ENCODE measurements at places on chromosomes 11 and 22.
A peak's percentile ranks its signal among the peaks of the same experiment; 100 is the strongest.

DNA sequence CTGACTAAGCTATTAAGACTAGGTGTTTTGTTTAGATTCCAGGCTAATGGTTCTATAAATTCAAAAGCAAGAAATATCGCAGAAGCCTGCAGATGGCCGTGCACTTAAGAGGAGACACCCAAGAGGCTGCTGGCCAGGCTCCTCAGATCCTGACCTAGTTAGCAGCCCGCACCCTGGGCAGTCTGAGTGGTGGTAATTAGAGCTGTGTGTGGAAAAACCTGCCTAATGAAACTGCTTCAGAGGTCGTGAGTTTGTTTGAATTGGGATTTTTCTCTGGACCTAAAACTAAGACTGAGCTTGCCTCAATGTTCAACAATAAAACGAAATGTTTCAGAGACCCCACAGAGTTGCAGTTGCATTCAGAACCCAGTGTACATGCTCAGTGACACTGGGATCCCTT is 627.7 kb downstream of the OPCML start:
- DNase-seq = no peak

- DNase-seq = no peak
These were observed 369.5 kb downstream of the AASDHPPT start for GRCh38 chr11:106446955-106447354.

- DNase-seq = no peak
These were observed 43.3 kb downstream of the PDGFD start for GRCh38 chr11:104120493-104121137.

GRCh38 chr11:69437001-69437875 is 44.2 kb upstream of the LINC01488 start:
- no peak for DNase-seq

- no peak for DNase-seq
These were observed 18.1 kb downstream of the SSH3 start for GRCh38 chr11:67321313-67321871.

GRCh38 chr11:110287537-110287936 is 8.9 kb downstream of the RDX start:
- DNase-seq = no peak

GRCh38 chr22:39306456-39307361 is 12.7 kb downstream of the RPL3 start:
- peak; percentile 30 for DNase-seq

DNA sequence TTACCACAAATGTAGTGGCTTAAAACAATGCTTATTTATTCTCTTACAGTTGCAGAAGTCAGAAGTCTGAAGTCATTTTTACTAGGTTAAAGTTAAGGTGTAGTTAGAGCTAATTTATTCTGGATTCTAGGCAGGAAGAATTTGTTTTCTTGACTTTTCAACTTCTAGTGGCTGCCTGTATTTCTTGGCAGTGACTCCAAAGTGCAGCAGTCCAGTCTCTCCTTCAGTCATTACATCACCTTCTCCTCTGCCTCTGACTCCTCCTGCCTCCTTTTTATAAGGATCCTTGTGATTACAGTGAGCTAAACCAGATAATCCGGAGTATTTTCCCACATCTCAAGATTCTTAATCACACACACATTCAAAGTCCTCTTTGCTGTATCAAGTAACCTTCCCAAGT is 581.4 kb downstream of the KCNA4 start:
- DNase-seq = no peak

DNA sequence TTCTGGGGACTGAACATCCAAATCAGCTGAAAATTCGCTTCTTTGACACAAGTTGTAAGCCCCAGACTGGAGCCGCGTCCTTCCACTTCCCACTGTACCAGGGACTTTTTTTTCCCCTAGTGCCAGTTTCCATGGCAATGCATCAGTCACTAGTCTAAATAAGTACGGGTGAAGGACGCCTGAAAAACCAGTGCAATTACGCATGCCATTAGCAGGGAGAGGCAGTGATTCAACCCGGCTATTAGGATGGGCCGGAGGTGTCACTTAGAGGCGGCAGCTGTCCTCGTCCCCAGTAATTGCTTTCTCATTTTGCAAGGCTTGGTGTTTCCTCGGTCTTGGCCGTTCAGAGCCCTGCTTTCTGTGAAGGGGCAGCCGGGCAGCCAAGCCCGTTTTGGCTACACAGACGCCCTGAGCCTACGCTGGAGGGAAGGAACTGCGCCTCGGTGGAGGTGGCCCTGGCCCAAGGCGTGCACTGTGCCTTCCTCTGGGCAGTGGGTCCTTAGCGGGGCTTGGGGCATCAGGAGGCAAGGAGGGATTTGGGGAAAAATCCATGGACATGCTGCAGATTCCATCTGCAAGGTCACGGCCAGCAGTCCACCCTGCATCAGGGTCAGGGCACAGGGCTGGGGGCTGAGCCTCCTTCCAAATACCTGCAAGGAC is 319.7 kb downstream of the CTTN start:
- DNase-seq = no peak

- DNase-seq = no peak
These were observed 66.5 kb upstream of the ALX4 start for GRCh38 chr11:44376423-44376822.

- peak; percentile 14 for DNase-seq
These were observed 8.8 kb upstream of the PDGFB start for GRCh38 chr22:39253435-39254070.

DNA sequence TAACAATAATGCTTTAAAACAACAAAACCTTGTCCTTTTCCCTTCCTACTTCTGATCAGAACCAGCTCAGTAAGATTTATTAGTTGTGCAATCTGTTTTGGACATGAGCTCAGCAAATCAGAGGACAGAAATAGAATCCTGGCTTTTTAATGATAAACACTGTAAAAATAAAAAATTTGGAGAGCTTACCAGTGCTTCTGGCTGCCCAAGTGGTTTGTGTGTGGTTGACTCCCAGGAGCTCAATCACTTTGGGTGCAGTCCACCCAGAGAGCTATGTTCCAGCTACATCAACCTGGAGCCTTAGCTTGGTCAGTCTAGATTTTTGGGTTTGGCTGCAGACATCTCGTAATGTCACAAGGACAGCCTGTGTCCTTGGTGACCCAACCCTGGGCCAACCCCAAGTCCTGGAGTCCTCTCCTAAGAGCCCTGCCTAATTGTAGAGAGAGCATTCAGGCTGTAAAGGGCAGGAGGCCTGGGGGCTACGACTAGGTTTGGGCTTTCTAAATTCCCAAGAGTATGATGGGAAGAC is 28.5 kb downstream of the CD44 start:
- no peak for DNase-seq

DNA sequence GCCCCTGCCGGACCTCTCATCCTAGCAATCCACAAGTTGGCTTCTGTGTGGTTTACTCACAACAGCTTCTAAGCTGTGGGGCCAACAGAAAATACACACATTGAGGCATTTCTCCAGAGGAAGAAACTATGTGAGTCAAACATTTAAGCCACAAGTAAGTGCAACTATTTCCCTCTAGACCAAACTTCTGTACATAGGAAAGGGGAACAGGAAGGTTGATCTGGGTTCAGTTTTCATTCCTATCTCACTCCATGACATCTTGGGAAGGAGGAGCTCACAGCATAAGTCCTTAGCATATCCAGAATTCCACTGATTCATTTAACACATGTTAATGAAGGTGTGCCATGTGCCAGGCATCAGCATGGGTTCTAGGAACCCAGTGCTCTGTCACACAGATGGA is 72.8 kb upstream of the PICALM start:
- DNase-seq = no peak

DNA sequence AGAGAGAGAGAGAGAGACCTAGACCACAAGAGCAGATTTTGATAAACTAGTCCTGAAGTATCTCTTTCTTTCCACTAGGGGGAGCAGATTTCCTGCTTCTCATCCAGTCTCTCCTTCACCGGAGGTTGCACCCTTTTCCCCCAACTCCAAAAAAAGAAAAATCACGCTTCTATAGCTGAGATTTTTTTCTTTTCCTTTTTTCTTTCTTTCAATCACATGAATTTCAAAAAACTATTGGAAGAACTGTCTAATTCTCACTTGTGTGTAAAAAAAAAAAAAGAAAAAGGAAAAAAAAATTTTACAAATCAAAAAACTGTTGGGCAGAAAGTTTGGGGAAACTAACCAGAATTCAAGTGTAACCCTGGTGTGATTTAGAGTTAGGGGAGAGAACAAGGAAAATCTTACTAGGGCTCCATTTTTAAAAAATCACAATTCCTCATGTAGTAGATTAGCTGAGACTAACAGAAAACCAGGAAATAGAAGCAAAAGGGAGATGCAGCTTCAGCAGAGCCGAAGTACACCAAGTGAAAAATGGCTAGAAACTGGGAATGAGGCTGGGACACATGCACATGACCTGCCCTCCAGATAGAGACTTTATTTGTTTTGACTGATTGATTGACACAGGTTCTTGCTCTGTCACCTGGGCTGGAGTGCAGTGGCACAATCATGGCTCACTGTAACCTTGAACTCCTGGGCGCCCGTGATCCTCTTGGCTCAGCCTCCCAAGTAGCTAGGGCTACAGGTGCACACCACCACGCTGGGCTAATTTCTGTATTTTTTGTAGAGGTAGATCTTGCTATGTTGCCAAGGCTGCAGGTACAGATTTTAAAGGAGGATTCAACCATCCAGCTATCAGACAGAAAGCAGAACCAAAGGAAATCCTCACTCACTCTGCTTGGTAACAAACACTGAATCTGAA is 27.1 kb downstream of the SDHD start:
- DNase-seq = peak; percentile 33

GRCh38 chr11:77557553-77557952 is 32.2 kb upstream of the AQP11 start:
- DNase-seq = peak; percentile 18

GRCh38 chr22:35311551-35311999 is 11.9 kb downstream of the TOM1 start:
- no peak for DNase-seq

- DNase-seq = no peak
These were observed 54.0 kb upstream of the SEZ6L start for GRCh38 chr22:26115266-26115665.

DNA sequence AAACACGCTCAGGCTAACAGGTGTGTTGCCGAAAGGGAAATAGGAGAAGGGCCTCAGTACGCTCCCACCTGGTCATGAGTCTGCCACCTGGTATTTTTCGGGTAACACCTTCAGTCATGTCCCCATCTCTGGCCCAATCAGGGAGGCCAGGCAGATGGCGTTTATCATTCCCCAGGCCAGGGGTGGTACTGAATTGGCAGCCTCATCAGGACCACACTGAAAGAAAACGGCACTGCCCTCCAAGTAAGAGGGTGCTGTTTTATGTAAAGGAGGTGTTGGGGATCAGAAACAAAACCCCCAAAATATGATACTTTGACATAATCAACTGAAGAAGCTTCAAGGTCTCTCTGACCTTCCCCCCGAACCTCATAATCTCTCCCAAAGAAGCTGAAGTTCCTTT is 58.9 kb downstream of the RCN1 start:
- no peak for DNase-seq

DNA sequence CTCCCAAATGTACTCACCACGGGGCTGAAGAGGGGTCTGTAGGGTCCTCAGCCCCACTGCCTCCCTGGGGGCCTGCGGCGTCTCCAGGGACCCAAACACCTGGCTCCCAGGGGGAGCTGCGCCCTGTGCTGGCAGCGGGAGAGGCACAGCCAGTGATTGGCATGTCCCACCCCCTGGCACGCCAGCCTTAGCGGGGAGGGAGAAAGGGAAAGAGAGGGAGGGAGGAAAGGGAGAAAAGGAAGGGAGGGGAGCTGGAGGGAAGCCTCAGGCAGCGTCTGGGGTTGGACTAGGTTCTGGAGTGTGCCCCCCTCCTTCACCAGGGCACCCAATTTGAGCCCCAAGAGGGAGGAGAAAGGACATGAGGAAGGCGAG is at the start of gene CHRM1:
Gene CHRM1 (minus strand): TSS at position 163 of the 372 bp plus-strand sequence. CDS start 10,263 bp downstream, outside the sequence.
- DNase-seq = no peak

DNA sequence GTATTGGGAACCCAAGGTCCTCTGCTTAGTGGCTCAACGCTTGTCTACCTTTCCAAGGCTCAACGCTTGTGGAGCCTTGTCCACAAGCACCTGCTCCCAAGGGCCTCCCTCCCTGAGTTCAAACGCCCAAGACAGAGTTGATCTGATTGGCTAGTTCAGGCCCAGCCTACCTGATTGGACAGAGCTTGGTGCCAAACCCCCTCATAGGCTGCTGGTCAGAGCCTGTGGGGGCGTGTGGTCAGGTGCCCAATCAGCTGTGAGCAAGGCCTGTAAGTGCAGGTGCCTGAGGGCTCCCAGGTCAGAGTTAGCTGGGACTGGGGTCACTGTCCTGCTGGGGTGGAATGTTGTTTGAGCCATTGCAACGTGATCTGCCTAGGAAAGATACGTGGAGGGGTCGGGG is 16.9 kb upstream of the TMPRSS6 start:
- DNase-seq = no peak

DNA sequence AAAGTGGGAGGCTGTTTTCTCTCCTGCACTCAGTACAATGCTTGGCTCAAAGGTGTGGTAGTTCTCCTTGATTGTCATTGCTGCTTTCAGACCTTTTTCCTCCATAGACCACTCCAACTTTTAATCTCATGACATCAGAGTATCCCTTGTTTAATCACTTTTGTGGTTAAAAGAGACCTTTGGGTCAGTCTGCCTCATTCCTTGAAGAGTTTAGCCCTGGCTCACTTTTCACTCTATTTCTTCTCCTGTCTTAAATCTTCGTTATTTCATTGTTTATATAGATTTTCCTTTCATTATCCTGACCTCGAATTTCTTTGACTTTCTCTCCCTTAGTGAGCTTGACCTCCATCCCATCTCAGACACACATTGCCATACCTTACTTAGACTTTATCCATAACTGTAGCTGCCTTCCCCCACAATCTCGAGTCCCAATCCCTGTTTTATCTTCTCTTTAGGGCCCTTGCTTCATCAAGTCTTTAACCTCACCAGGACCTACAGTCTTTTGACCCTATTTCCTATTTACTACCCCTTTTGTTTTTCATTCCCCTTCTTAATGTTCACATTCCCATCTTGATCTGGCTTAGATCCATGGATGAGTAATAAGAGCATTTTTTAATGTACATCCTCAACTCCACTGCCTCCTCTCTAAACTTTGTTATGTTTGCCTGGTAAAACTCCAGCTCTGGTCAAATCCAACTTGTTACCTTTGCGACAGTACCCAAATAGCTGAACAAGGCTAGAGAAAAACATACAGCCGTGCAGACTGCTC is 9.5 kb downstream of the ATXN10 start:
- DNase-seq = no peak

- DNase-seq = no peak
These were observed 863 bp downstream of the YIF1A start for GRCh38 chr11:66287889-66288670.

- DNase-seq = no peak
These were observed 1.9 kb downstream of the ZFTA start for GRCh38 chr11:63766531-63767235.

Measured in SHP77 treated with DMSO at 0.1 percent for 48 hours (cell line).